NCI-H524 (cell line): ENCODE measurements at places on chromosomes 6 and 20.
A peak's percentile ranks its signal among the peaks of the same experiment; 100 is the strongest.

DNA sequence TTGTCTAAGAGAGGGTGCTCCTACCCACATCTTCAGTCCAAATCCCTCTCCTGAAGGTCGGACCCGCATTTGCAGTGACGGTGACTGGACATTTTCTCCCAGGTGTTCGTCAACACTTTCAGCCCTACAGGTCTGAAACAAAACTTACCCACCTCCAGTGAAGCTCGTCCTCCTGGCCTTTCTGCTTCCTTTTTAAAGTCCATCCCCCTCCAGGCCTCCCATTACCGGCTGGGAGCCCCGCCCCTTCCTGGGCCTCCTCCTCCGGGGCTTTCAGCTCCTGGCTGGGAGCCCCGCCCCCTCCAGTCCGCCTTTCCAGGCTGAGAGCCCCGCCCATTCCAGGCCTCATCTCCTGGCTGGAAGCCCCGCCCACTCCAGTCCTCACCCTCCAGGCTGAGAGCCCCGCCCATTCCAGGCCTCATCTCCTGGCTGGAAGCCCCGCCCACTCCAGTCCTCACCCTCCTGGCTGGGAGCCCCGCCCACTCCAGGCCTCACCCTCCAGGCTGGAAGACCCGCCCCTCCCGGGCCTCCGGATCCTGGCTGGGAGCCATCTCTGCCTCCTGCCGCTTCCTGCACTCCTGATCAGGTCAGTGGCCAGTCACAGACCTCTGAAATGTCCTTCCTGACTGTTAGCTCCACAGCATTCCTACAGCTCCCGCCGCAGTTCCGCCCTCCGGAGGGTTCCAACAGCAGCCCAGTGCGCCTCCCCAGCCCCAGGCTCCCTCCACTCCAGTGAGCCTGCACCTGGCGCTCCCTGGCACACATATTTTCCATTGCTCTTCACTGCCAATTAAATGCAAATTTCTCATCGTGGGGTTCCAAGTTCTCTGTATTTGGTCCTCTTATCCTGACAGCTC lies 98.5 kb downstream of the LY86 start:
- peak; percentile 87 for DNase-seq

DNA sequence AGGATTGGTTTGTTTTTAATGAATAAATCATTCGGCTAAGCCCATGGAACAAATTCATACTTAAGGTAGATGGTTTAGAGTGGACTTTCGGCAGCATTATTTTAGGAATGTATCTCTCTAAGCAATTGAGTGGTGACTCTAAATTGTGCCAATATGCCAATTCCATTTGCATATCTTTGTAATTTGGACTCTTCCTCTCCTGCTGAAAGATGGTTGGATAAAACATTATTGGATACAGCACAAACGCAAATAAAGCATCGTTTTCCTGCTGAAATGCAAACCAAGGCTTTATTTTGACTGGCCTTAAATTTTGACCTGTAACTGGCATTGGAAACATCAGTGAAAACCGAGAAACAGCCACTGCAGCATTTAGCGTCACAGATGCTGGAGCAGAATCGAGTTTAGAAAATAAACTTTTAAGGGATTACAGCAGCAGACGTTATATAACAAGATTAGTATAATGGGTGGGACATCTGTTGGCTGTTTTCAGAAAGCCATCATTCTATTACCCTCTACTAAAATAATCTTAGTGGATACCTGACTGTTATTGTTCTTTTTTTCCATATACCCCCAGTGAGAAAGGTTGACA lies 726.0 kb downstream of the KIF16B start:
- peak; percentile 97 for DNase-seq

- no peak for DNase-seq
Measured at GRCh38 chr20:57008217-57008616, 258.2 kb downstream of the BMP7 start.

- peak; percentile 35 for DNase-seq
Measured at GRCh38 chr20:45860560-45861220, 3.3 kb downstream of the ZSWIM3 start.

DNA sequence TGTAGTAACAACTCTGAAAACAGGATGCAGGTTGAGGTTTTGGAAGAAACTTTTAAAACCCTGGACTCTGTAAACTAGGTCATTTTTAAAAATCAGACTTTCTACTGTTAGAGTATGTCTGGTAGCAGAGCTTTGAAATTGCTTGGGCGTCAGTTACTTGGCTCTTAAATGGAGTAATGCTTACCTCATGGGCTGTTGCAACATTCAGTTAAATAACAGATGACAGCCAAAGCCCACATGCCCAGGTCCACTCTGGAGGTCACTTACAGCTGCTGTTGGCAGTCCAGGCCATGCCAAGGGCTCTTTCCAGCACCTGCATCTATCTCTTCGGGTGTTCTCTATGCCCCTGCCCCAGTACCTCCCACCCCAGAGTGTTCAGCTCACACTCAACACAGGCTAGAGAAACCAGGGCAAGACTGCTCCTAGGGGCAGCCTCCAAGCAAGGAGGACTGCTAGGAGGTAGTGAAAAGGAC lies 96.4 kb downstream of the BANF2 start:
- DNase-seq = no peak

DNA sequence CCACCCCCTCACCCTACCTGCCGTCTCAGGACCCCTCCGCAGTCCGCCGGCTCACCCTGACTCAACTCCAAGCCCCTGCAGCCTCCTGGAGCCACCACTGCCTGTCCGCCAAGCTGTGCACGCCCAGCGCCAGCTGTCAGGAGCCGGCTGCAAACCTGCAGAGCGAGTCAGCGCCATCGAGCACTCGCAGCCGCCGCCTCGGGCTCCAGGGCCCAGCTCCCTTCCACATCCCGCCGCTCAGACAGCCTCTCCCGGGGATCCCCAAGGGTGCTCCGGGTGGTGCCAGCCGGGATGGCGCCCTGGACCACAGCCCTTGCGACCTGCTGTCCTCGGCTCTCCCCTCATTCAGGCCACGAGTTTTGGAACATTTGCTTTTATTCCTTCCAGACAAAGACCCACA lies 4.3 kb downstream of the TNNC2 start:
- DNase-seq = peak; percentile 23

GRCh38 chr6:86712039-86712438 lies 225.3 kb upstream of the HTR1E start:
- no peak for DNase-seq

GRCh38 chr6:69813508-69813907 lies 16.7 kb upstream of the LMBRD1 start:
- DNase-seq = no peak

GRCh38 chr6:109794201-109794923 lies 103.3 kb downstream of the FIG4 start:
- DNase-seq = no peak

DNA sequence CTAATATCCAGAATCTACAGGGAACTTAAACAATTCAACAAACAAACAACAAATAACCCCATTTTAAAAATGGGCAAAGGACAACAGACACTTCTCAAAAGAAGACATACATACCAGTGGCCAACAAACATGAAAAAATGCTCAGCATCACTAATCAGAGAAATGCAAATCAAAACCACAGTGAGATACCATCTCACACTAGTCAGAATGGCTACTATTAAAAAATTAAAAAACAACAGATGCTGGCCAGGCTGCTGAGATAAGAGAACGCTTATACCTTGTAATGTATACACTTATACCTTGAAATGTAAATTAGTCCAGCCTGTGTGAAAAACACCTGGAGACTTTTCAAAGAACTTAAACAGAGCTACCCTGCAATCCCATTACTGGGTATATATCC lies 166.8 kb downstream of the IBTK start:
- DNase-seq = no peak

GRCh38 chr20:59525500-59526241 lies 78.7 kb upstream of the PHACTR3 start:
- peak; percentile 62 for DNase-seq

DNA sequence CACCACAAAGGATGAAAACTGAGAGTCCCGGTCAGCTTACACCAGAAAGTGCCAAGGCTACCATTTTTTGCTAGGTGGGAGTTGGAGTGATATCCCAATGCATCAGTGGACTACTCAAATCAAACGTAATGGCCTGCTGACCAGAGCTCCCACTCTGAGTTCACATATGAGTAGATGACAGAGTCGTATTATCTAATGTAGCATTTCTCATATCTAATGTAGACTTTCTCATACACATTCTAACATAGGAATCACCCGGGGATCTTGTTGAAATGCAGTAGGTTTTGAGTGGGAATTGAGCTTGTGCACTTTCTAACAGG lies 38.4 kb upstream of the FUCA2 start:
- no peak for DNase-seq

- no peak for DNase-seq
Measured at GRCh38 chr6:42124223-42124836, 18.1 kb downstream of the C6orf132 start.

GRCh38 chr6:73476723-73477122 lies 15.2 kb downstream of the MTO1 start:
- DNase-seq = no peak

GRCh38 chr6:131654326-131654725 lies 17.2 kb downstream of the ENPP3 start:
- no peak for DNase-seq

GRCh38 chr20:44071526-44072111 lies 115.4 kb downstream of the JPH2 start:
- DNase-seq = no peak

GRCh38 chr6:45586216-45587171 lies 208.8 kb upstream of the SUPT3H start:
- peak; percentile 25 for DNase-seq

DNA sequence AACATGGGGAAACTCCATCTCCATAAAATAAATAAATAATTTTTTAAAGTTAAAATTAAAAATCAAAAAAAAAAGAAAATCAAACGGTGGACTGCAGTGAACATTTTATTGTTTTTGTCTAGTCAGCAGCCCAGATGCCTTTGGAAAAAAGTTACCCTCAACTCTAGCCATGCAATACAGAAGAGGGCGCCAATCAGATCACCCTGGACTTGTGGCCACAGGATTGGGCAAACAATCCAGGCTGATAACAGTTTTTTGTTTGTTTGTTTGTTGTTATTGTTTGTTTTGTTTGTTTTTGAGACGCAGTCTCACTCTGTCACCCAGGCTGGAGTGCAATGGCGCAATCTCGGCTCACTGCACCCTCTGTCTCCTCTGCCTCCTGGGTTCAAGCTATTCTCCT lies 30.5 kb upstream of the NELFCD start:
- no peak for DNase-seq

DNA sequence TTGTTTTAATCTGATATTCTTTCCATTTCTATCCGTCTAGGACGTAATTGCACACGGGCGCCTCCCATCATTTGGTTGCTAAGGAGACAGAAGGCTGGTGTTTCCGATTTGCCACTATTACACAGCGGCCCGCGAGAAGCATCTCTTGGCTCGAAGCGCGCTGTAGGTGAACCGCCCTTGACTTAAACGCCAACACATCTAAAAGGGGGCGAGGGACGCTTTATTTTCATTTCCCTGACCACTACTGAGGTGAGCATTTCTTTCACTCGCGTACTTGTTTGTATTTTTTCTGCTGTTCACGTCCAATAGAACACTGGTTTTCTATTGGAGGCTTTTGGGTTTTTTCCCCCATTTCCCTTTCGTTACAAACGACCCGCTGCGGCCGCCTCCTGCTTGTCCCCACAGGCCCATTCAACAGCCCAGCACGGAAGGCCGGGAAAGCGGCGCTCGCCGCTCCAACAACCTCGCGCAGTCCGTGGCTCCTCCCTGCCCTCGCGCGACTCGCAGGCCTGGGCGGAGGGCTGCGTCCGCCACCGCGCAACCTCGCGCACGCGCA lies 505 bp upstream of the WRNIP1 start:
- peak; percentile 97 for DNase-seq

- DNase-seq = no peak
Measured at GRCh38 chr6:80988892-80989291, 763.6 kb downstream of the TENT5A start.
